ENCODE measurements at places on chromosomes 3 and 15.

GRCh38 chr3:12484198-12484982 lies at the start of gene TSEN2:
TSS of gene TSEN2 (plus strand) at chr3:12484480. CDS start at chr3:12489801, 5,321 bp downstream.
- DNase-seq, result peak; percentile 77

DNA sequence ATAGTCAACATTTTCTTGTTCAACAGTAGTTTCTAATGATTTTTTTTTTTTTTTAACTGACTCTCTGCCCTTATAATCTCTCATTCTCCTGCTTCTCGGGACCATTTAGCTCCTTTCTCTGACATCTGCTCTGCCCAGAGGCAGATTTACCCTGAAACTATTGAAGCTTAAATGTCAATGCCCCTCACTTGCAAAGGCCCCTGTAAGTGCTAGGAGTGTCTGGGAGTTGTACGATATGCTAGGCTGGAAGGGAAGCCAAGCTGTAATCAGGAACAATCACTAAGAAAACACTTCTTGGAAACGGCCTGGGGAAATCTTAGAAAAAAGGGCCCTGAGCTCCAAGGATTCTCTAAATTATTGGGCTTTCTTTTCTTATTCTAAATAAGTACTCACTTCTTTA lies 5.8 kb upstream of the PLOD2 start:
- DNase-seq, result peak; percentile 75

DNA sequence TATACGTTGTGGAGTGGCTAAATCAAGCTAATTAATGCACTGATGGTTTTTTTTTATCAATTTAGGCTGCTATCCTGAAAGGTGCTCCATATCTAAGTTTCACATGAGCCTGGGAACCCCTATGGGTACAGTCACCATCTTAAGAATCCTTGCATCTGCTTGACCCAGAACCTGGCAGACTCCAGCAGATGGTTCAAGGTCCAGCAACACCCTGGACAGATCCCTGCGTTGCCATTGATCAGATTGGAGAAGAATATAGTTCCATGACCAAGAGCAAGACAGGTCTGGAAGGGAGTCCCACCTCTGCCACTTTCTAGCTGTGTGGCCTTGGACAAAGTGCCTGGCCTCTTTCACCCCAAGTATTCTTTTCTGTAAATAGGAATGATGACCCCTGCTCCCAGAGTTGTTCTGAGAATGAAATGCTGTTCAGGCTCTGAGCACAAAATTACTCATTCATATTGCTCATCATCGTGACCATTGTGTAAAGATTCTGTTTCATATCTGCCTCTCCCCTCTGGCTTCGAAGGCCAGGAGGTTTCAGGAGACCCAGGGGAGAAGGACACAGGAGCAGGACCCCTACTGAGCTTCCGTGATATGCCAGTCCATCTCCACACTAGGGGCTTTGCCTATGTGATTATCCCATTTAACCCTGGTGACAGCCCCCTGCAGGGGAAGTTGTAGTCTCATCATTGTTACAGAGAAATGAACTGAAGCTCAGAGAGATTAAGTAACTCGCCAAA lies 30.0 kb upstream of the TSEN2 start:
- no peak for DNase-seq

DNA sequence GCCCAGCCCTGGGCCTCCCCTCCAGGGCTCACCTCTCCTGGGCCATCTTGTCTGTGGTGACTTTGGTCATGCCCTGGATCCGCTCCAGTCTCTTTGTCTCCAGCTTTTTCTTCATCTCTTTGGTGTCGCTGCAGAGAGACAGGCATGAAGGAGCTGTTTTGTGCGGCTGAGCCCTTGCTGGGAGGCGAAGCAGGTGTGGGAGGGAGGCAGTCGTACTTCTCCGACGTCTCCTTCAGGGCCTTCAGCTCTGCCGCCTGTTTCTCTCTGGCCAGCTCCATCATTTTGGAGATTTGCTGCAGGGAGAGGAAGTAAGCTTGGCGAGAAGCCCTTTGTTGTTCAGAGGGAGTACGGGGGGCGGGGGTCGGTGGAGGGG lies 7.7 kb upstream of the ANKRD63 start:
- DNase-seq, result no peak

- DNase-seq, result no peak
These were observed 1.2 kb downstream of the PFKFB4 start for GRCh38 chr3:48555231-48555948.

DNA sequence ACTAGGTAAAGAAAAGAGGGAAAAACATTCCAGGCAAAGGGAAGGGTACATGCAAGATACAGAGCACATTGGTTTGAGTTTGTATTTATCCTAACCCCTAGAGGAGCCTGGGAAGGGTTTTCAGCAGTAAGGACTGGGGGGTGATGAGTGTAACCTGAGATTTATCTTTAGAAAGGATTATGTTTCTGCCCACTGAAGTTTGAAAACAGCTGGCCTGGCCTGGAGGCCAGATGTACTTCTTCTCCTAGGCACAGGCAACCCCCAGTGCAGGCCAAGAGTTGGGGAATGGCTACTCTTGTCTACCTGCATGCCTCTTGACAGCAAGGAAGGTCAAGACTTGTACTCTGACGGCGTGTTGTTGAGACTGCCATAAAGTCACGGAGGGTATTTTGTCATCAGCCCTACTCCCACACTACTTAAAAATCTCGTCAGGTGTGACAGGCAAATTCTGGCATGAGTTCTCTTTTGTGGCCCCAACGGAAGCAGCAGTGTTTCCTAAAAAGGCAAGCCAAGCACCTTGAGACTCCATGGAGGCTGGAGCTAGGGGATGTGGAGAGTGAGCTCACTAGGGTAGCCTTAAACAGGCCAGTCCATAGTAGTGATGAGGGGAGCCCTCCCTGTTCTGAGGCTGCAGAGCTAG lies 241.5 kb upstream of the WNT5A start:
- no peak for DNase-seq

DNA sequence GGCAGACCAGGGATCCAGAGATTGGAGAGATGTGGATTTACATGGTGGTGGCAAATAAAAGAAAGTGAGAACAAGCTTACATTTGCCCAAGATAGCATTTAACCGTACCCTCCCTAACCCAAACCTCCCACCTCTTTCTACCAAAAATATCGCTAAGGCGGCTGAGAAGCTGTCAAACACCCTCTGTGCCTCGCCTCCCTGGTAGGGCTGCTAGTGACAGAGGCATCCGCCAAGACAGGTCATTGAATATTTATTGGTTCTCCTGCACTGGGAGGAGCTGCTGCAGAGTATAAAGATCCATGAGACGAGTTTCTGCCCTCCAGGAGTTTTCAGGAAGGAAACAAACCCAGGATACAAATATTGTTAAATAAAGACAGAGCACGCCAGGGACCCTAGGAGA lies 107.3 kb upstream of the TMC3 start:
- no peak for DNase-seq

GRCh38 chr3:122057671-122058070 lies 2.5 kb downstream of the CD86 start:
- DNase-seq, result no peak

DNA sequence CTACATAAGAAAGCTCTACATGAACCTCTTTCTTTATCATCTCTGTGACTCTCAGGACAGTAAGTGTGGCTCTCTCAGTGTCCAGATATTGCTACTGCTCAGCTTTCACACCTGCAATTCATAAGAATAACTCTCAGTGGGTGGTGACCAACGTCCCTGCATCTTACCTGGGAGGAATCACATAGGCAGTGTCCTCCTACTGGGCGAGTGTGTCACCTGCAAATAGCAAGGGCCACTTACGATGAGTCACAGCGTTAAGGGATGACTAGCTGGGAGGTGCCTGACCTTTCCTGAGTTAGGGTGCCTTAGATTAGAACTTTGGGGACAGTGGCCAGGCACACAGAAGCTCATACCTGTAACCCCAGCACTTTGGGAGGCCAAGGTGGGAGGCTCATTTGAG lies 90.8 kb upstream of the C3orf80 start:
- no peak for DNase-seq

GRCh38 chr3:168416446-168416845 lies 320.7 kb upstream of the GOLIM4 start:
- no peak for DNase-seq

GRCh38 chr15:83346342-83346741 lies 61.9 kb upstream of the BNC1 start:
- no peak for DNase-seq

GRCh38 chr3:166759736-166760513 lies 620.2 kb downstream of the ZBBX start:
- no peak for DNase-seq

GRCh38 chr3:43958005-43958770 lies 267.4 kb downstream of the ABHD5 start:
- no peak for DNase-seq

DNA sequence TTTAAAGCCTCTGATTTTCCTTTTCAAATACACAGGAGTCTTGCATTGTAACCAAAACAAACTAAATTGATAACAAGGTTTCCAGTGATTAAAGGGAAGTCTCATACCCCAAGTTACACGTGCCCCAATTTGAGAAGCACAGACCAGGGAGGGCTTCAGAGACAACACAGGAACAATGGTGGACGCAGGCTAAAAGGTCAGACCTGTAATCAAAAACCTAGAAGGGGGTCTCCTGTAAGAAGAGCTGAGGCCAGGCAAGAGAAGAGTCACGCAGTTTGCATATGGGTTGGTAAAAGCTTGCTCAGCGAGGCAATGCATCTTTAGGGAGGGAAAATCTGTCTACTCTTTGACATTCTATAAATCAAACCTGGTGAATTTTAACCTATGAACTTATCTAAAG lies 58.6 kb upstream of the MCF2L2 start:
- DNase-seq, result no peak

DNA sequence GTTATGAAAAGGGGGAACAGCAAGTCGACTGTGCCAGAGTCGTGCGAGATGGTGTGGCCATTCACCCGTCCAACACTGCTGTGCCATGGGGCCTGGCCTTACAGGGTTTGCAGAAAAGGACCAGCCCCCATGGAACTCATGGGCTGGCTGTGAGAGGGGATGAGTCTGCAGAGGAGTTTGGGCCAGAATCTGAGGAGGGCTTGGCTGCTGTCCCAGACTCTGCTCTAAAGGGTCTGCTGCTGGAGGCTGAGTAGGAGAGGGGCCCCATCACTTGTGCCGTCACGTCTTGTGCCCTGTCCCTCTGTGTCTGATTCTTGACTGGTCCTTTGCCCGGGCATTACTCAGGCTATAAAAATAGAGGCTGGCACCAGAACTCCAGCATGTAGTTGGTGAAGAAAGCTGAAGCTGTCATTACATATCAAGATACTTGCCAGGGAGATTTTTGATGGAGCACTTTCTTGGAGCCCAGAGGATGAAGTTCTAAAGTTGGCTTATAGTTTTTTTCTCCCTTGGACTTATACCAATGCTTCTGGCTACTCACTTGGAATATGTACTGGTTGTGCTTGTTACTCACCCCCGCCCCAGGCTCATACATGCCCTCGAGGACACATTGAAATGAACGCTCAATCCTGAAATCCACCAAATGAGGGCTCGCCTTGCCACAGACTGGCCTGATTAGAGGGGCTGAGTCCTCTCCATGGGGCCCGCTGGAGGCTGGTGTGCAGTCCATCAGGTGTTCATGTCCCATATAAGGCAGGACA lies 10.2 kb downstream of the PXYLP1 start:
- DNase-seq, result peak; percentile 30

GRCh38 chr3:88987776-88988175 lies 119.6 kb upstream of the EPHA3 start:
- no peak for DNase-seq

DNA sequence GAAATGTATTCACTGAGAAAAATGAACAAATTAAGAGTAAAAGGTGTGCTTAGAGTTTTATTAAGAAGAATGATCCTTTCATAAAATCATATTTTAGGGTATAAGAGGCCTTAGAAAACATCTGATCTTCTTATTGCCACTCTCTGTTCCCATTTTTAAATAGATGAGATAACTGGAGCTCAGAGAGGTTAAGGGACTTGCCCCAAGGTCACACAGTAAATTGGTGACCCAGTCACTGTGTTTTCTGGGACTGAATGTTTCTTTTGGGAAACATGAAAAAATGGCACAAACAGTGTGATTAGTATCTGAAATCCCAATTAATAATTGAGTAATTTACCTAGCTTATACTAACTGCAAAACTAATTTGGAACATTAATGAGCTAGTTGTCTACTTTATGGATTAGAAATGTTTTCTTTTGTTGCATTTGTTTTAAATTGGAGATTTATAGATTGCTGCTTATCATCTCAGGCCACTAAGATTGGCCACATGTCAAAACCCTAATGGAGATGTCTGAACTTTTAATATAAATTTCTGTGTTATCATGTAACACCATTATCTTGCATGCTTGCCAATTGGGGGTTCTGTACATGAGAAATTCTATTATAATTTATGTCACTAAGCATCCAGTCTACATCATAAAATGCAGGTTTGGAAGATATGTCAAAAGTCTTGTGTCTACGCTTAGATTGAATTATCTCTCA lies 64.9 kb downstream of the CMSS1 start:
- no peak for DNase-seq

- DNase-seq, result no peak
These were observed 10.7 kb upstream of the ABTB1 start for GRCh38 chr3:127662001-127662469.

- DNase-seq, result peak; percentile 41
These were observed 51.7 kb downstream of the SCN11A start for GRCh38 chr3:39000008-39000450.

Measured in astrocyte (in vitro differentiated cells and primary cell).